ENCODE measurements at places on chromosomes 6 and 20. TPM values are rescaled to one million over a fixed set of nuclear protein-coding genes. Genes with fewer than 3 reads are reported as not detected.

- DNase-seq, result no peak
Measured at GRCh38 chr6:118677193-118677592, 25.8 kb upstream of the CEP85L start.

DNA sequence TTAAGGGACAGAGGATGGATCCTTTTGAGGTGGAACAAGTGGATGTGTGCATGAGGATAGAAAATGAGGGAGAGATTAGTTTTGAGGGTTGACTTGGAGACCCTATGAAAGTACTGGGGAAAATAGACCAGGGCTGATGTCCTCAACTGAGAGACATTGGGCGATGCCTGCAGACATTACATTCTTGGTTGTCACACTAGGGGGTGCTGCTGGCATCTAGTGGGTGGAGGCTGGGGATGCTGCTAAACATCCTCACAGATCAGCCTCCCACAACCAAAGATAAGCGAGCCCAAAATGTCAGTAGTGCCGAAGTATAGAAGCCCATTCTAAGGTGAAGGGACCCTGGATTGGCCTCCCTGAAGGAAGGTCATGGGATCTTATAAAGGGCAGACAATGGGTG, 63.3 kb downstream of the MOCS1 start:
- no peak for DNase-seq

Gene B3GAT2
- total RNA-seq, result not detected

GRCh38 chr20:38202153-38202981, 37.3 kb upstream of the TGM2 start:
- DNase-seq, result no peak

- DNase-seq, result no peak
Measured at GRCh38 chr6:46757214-46757596, 10.5 kb downstream of the ANKRD66 start.
